ENCODE measurements at places on chromosomes 5 and 9. TPM values are rescaled to one million over a fixed set of nuclear protein-coding genes. Genes with fewer than 3 reads are reported as not detected.

SARDH gene
- total RNA-seq: 7.4 TPM

FBP2 gene
- total RNA-seq: not detected

OBP2B gene
- total RNA-seq: not detected

PRSS3 gene
- total RNA-seq: 3.0 TPM

C9 gene
- 0.10 TPM for total RNA-seq

DNA sequence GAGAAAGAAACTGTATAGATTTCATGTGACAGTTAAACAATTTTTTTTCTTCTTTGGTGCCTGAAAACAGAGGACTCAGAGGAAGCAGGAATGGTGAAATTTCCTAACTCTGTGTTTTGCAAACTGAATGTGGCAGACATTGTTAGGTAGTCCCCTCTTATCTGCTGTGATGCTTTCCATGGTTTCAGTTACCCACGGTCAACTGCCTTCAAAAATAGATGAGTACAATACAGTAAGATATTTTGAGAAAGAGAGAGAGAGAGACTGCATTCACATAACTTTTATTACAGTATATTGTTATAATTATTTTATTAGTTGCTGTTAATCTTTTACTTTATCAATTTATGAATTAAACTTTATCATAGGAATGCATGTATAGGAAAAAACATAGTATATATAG, 627.2 kb downstream of the CCDC171 start:
- DNase-seq: no peak

GRCh38 chr9:33289936-33290246, 425 bp upstream of the NFX1 start:
- DNase-seq: no peak

GRCh38 chr5:80704221-80704620, 49.4 kb upstream of the DHFR start:
- no peak for DNase-seq

GRCh38 chr5:93805616-93806379, 64.4 kb upstream of the POU5F2 start:
- DNase-seq: no peak

DNA sequence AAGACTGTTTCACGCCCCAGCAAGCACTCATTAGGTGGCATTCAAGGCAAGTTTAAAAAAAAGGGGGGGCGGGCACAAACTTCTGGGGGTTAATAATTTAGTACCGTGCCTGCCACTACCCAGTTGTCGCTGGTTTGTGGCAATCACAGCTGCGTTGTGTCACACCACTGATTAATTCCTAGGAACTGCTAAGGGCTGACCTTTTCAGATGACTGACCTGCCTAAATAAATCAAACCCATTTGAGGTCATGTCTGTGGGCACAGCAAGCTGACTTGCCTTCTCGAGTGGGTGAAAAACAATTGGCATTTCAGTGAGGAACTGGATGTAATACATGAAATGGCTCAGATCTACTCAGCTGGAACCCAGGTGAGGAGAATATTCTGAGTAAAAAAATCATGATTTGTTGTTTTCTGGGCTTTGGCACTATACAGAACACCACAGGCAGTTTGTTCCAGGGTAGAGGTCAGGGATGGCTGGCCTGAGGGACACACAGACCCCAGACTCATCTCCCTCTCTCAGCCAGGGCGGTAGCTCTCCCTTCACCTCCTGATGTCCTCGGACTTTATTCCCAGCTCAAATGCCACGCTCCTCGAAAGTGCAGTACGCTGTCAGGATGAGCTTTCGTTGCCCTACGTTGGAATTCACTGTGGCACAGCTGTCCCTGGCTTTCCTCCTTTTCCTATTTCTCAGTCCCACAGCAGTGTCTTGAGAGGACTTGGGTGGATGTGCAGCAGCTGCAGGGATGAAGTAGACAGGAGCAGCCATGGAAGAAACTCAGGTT, 15.5 kb upstream of the MGAT1 start:
- DNase-seq: no peak

GRCh38 chr5:180350296-180350695, 2.8 kb downstream of the GFPT2 start:
- DNase-seq: no peak

DNA sequence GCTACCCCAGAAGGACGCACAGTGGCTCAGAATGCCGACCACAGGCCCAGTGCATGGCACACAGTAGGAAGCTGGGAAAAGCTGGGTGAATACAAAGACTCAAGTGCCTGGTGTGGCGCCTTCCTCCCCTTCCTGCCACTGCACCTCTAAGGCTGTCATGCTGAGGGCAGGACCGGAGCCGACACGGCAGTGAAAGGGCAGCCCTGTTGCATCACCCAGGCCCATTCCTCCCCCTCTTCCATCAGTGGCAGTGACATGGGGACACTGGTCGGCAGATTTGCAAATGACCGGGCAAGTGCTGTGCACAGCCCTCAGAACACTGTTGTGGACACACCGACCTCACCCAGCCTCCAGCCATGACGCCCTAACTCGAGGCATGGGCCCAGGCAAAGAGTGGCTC, 84.0 kb downstream of the STK10 start:
- no peak for DNase-seq

- DNase-seq: no peak
Measured at GRCh38 chr9:106020186-106020585, 325.8 kb downstream of the TMEM38B start.

- no peak for DNase-seq
Measured at GRCh38 chr9:13967438-13967837, 346.5 kb downstream of the NFIB start.

DNA sequence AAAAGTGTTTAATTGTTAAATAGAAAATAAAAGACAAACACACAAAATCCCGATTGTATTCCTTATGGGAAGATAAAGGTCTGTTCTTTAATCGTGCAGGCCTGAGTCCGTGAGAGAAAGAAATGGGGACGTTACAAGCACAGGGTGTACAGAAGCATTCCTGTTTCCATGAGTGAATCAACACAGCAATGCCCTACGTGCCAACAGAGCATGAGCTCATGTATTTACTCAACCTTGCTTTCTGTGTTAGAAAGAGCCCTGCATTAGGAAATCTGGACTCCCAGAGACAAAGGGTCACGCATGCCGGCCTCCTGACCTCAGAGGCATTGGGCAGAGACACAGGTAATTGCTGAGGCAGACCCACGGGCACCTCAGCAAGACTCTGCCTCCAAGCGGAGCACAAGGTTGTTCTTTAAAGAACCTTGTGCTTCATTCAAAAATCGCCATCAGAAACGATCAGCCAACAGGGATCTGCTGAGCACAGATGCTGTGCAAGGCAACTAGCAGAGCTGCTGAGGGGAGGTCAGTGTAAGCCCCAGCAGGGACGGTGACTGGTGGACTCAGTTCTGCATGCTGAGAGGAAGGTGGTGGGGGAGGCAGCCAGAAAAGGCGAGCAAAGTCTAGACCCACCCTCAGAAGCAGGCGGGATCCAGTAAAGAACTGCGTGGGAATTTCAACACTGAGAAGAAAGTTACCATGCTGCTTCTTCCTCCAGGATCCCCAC, 101.0 kb downstream of the TLE1 start:
- DNase-seq: no peak

DNA sequence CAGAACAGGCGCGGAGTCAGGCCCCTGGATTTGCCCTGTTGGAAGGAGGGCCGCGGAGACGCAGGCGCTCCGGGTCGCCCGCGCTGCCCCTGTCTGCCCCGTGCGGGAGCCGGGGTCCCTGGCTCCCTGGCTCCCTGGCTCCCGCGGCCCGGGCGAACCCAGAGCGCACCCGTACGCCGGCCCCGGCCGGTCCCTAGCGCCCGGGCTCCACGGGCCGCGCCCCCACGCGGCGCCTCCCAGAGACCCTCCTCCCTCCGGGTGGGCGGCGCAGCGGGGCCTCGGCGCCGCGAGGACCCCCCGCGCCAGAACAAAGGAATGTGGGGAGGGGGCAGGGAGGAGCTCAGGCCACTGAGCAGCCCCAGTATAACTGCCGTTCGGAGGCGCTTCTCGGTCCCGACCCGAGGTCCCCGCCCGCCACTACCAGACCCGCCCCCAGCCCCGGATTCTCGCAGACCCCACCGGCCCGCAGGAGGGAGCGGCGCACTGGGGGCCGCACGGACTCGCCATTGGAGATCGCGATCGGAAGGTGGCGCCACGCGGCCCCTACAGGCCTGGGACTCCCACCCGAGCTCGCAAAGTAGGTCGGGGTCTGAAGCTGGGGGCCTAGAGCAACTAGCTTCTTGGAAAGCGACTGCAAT, 2.4 kb downstream of the NFIL3 start:
- no peak for DNase-seq

DNA sequence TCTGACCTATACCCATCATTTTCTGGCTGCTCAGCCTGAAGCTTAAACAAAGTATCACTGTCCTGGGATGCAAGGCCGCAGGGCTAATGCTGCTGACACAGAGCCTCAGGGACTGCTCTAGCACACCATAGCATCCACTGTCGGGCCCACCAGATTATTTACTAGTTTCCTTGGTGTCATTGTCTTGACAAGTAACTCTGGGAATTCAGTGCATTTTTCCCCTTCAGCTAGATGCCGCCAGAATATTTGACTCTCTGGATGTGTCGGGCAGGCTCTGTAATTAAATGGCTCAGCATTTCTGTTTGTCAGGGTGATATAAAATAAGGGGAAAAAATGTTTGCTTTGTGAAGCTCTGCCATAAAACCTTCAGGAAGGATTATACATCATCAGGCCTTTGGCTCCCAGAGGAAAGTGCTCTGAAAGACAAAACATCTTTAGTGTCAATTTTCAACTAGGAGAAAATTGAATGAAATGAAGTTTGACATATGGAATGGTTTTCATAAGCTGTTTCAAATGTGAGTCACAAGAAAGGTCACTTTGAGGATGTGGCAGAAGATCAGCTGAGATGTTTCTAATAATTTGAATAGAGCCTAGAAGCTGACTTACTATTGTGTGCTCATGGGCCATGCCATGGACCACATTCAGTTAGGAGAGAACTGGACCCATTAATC, 350.1 kb downstream of the TMEM232 start:
- DNase-seq: no peak

DNA sequence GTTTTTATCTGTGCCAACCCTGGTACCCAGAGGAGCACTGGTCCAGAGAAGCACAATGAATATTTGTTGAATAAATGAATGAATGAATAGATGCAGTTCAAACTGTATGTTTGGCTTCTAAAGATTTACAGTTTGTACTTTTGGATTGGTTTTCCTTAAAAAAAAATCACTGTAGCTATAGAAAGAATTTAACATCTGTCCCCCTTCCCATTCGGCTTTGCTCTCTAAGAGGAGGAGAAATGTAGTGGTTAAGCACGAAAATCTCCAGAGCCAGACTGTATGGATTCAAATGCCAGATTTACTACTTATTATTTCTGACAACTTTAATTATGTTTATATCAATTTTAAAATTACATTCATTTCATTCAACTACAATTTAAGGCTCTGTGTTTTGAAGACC, 98.8 kb upstream of the MAMDC2 start:
- DNase-seq: no peak

- no peak for DNase-seq
Measured at GRCh38 chr5:74519161-74519571, 121.4 kb downstream of the ENC1 start.

- no peak for DNase-seq
Measured at GRCh38 chr5:155996123-155996522, 330.8 kb upstream of the SGCD start.

DNA sequence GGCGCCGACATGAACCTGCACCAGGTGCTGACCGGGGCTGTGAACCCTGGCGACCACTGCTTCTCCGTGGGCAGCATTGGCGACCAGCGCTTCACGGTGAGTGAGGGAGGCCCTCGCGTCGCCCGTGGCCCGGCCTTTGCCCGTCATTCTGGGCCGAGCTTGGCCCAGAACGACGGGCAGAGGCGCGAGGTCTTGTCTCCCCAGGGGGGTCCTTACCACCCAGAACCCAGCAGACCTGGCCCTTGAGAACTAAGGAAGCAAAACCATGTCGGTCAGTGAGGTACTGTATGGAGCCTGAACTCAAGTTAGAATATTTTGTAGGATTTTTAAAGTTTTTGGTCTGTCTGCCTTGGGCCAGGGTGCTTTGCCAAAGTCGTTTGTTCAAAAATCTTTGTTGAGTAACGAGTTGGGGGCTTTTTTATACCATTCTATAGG, 691 bp downstream of the DMXL1 start:
- no peak for DNase-seq

DNA sequence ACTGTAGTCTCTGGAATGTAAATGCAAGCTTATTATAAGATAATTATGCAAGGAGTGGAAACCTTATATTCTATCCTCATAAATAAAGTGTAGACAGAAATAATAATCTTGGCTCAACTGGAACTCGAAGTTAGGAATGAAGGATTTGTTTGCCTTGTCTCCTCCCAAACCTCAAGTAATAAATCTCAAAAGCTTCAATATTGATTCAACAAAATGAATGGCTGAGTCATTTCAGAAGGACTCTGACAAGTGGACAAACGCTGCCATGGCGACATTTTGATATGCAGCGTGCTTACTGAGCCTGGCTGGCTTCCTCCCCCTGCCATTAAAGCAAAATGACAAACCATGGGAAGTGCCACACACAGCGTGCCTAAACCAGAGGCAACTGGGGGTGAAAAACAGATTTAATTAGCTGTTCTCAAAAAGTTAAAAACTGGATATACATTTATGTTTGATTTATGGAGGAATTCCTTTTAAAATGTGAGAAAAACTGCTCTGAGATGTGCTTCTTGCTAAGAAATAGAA, 10.5 kb upstream of the ADGRV1 start:
- DNase-seq: no peak

- no peak for DNase-seq
Measured at GRCh38 chr5:112254303-112254702, 164.8 kb downstream of the EPB41L4A start.

GRCh38 chr9:69882998-69883565, 62.5 kb downstream of the CFAP95 start:
- no peak for DNase-seq

DNA sequence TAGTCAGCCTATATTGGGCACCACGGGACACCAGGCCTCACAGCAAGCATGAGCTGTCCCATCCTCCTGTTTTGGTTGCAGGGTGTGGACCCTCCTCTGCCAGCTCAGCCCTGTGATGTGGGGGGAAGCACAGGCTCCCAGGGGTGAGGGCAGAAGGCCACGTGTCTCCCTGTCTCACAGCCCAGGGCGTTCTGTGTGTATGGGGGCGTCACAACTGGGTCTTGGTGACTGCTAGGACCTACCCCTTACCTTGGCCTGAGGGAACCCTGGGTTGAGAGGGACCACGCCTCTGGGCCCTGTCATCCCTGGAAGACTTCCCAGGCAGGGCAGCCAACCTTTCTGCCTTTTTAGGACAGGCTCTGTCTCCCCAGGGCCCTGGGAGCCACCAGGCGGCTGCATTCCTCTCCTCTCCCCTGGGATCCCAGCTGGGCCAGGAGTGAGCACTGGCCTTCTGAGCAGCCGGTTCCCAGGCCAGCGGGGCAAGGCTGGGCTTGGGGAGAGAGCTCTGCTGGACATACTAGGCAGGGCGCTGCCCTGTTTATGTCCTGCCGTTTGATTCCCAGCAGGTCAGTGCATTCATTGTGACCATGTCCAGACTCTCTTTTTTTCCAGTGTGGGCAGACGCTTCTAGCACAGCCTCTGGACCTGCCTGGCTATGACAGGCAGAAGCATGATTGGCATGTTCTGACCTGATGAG, 97.4 kb downstream of the DAB2IP start:
- no peak for DNase-seq

Data from spinal cord (tissue), 10 donors.